Activated CD4-positive, alpha-beta T cell treated with anti-CD3 and anti-CD28 coated beads, Interleukin-2, Interleukin-4, amounts not matched to agents 100 ng/mL and 50 ng/mL, durations not matched to agents 16 hours and 8 hours (primary cell): ENCODE measurements at places on chromosomes 1 and 21.

- no peak for DNase-seq
Observed at GRCh38 chr1:110233861-110234260, 23.7 kb downstream of the KCNC4 start.

- DNase-seq: no peak
Observed at GRCh38 chr1:33391343-33392078, 39.4 kb downstream of the PHC2 start.

DNA sequence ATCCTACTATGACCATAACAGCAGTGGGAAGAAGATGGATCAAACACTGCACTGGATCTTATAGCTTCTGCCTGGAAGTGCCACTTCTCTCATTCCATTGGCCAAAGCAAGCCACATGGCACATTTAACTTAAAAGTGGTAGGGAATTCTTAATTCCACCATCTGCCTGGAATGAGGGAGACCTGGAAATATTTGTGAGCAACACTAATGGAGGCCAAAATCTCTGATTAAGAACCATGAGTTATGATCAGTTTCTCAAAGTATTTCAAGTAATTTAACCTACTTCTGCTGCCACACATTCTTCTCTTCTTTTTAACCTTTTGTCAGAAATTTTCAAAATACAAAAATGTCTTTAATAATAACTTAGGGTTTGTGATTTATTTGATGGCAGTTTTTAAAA lies 154.0 kb upstream of the C1orf87 start:
- no peak for DNase-seq

GRCh38 chr21:37044643-37045042 lies 28.2 kb downstream of the PIGP start:
- DNase-seq: no peak

- DNase-seq: no peak
Observed at GRCh38 chr1:92916899-92917298, 44.4 kb downstream of the DIPK1A start.

- DNase-seq: no peak
Observed at GRCh38 chr1:4416189-4416588, 238.2 kb upstream of the AJAP1 start.

DNA sequence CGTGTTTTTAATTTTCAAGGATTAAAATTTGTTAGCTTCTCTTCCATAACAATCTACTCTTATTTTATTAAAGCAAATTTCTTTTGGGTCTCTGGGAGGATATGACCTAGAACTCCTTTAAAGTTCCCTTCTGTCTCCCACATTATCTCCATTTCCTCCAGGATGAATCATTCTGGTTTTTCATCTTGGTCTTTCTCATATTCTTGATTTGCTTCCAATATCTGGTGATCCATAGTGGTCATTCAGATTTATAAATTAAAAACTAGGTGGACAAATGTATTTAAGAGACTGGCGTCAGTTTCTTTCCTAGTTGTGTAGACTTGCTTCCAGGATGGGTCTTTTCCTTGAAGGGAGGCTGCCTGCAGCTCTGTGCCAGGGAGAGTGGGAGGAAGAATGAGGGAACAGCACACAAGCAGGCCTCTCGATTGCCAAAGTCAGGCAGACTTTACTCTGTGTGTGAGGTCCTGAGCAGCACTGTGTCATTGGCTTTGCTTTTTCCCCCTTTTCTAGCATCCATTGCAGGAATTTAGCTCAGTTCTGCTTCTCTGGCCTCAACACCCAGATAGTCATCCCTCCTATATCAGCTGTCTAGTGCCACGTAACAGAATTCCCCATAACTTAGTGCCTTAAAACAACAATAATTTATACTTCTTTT lies 48.1 kb upstream of the FOXO6 start:
- no peak for DNase-seq

GRCh38 chr21:46218906-46219590 lies 9.5 kb downstream of the LSS start:
- no peak for DNase-seq

DNA sequence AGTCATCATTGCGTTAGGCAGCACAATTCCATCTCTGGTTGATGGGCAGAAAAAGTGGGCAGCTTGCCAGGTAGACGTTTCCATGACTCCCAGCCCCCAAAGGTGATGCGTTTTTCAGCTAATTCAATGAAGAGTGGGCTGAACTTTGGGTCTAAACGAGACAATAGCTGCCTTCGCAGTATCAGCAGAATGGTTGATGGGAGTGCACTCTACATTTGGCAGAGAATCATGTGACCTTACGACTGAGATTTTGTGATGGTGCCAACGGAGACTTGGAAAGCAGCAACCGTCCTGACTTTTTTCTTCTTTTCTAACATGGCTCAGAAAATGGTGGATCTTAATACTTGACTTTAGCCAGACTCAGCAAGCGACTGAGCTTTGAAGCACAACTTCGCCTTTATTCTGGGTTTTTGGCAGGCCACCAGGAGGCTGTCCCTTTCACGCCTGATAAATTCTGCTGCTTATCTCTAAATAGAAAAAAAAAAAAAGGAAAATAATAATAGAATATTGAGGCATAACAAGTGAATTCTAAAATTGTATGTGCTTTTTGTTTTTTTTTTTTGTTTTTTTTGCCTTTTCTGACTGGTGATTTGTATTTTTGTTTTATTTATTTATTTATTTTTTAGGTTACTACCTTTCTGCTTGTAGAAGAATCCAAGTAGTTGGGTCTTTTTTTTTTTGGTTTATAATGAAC lies 804.8 kb downstream of the USP25 start:
- DNase-seq: no peak

- no peak for DNase-seq
Observed at GRCh38 chr1:108533351-108534083, 26.4 kb upstream of the EEIG2 start.

GRCh38 chr1:155984341-155984740 lies 6.0 kb upstream of the ARHGEF2 start:
- no peak for DNase-seq

DNA sequence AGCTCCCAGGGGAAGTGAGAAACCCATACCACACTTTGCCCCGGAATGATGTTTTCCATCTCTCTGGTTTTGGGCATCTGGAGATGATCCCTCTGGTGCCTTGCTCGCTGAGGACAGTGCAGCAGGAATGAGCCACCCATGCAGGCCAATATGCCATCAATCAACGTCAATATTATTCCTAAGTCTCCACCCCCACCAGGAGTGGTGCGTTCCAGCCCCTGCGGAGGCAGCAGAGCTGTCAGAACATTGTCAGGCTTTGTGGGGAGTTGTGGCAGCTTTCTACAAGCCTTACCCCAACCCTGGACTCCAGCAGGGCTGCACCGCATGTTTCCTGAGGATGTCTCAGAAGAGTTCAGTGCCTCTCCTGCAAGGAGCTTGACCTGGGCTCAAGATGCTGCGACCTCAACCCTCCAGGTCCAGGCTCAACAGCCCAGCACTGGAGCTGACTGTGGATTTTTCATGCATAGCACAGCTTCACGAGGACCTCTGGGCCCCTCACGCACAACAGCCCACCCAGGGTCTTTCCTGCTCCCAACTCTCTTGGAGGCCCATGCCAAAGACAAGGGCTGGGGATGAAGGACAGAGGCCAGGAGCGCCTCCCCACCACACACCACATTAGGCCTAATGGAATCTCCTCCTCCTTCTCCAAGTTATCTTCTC lies 67.5 kb downstream of the PSMG1 start:
- DNase-seq: no peak

- no peak for DNase-seq
Observed at GRCh38 chr1:121417325-121417923, 232.6 kb downstream of the SRGAP2C start.

DNA sequence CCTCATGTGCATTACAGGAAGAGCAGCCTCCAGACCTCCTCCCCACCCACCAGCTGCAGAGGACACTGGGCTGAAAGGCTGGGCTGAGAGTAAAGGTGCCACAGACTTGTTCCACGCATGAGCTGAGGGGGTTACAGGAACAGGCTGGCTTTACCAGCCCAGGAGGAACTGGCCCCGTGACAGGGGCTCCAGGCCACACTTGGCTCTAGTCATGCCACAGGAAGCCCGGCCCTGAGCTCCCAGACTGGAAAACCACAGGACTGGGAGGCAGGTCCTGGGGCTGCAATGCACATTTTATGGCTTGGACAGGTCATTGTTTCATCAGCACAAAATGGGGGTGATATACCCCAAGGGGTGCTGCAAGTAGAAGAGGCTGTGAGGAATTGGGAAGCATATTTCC lies 35.6 kb downstream of the GPA33 start:
- no peak for DNase-seq

GRCh38 chr1:85449356-85449755 lies 15.6 kb downstream of the DDAH1 start:
- no peak for DNase-seq

DNA sequence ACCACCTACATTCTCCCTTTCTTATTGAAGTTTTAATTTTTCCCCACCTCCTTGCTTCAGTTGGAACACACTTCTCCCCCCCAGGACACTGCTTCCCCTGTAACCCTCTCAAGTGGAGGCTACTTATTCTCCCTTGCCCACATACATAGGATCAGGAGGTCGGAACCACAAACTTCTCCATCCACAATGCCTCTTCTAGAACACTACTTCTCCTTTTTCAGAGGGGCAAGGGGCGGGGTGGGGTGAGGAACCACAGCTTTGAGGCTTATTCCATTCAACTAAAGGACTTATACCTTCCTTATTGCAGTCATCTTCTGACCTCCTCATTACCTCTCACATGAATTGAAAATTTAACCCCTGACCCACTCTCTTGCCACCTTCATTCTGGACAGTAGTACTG lies 81.3 kb downstream of the NEK7 start:
- no peak for DNase-seq

- DNase-seq: no peak
Observed at GRCh38 chr1:245715970-245716369, 561.2 kb downstream of the KIF26B start.

DNA sequence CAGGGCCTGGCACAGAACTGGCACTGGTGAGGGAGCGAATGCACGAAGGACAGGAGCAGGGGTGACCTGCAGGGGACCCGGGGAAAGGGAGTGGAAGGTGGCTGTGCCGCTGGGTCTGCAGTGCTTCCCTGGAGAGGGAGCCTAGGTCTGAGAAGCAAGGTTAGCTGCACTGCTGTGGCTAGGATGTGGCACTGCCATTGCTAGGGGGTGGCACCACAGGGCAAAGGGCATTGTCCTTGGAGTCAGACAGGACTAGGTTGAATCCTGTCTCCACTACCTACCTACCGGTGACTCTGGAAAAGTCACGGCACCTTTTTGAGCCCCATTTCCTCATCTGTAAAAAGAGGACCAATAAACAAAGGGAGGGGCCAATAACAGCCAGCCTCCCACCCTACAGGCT lies 28.3 kb downstream of the SLC1A7 start:
- DNase-seq: no peak

GRCh38 chr1:18097206-18097605 lies 10.4 kb upstream of the IGSF21 start:
- no peak for DNase-seq

- no peak for DNase-seq
Observed at GRCh38 chr1:93670141-93670540, 11.5 kb downstream of the BCAR3 start.

DNA sequence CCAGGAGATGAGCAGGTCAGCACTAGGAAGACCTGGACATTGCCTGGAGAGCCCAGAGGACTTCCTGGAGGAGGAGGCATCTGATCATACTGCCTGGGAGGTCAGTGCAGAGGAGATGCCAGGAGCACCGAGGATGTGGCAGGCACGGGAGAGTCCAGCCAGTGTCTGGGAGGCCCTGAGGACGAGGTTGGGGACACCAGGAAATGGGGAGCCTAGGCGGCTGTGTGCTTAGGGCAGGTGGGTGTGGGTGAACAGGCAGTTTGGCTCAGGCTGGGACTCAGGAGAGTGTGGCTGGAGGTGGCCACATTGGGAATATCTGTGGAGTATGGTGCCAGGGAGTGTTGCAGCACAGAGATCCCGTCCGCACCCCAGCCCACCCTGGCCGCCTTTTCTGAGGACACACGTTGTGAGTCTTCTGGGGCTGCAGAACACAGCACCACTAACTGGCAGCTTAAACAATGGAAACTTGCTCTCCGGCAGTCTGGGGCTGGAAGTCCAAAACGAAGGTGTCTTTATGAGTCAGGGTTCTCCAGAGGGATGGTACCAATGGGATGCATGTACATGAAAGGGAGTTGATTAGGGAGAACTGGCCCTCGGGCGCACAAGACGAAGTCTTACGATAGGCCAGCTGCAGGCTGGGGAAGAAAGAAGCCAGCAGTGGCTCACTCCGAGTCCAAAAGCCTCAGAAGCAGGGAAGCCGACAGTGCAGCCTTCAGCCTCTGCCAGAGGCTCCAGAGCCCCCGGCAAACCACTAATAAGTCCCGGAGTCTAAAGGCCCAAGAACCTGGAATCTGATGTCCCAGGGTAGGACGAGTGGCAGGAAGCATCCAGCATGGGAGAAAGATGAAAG lies 58.0 kb downstream of the FAAP20 start:
- DNase-seq: no peak

GRCh38 chr1:38918568-38918967 lies 23.1 kb downstream of the RHBDL2 start:
- DNase-seq: no peak

- DNase-seq: no peak
Observed at GRCh38 chr1:12453400-12454343, 164.3 kb downstream of the DHRS3 start.

DNA sequence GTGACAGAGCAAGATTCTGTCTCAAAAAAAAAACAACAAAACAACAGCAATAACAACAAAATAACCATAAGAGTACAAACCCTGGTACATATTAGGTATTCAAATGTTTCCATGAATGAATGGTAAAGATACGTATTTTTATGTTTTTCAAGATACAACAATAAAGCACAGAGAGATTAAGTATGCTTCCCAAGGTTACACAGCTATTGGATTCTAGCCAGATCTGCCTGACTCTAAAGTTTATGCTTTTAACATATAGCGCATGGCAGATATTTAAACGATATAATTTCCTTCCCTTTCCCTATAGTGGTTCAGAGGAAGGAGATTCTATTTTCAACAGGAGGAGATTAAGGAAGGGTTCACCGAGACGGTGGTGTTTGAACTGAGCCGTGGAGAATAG lies 25.5 kb downstream of the RNU5D-1 start:
- no peak for DNase-seq

- DNase-seq: peak; percentile 92
Observed at GRCh38 chr1:67274623-67275325, 32.9 kb upstream of the IL12RB2 start.

- DNase-seq: no peak
Observed at GRCh38 chr1:11529330-11529729, 50.4 kb downstream of the DISP3 start.

- no peak for DNase-seq
Observed at GRCh38 chr1:111895469-111895868, 94.0 kb downstream of the KCND3 start.

DNA sequence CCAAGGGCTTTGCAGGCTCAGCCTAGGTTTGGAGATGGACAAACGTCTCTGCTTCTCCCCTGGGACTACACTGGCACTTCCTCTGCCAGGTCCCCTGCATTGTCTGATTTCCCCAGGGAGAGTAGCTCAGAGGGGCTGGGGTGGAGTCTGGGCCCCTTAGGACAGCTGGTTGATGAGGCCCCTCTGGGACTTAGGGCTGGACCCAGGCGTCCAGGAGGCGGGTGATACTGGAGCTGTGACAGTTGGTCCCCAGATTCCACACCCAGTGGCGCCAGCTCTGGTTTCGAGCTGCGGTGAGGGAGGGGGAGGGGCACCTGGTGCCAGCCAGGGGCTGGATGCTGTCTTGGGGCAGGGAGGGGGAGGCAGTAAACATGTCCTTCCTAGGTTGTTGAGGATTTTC lies 7.4 kb upstream of the MEX3A start:
- no peak for DNase-seq
